ENCODE measurements at places on chromosomes 4 and X. TPM values are rescaled to one million over a fixed set of nuclear protein-coding genes. Genes with fewer than 3 reads are reported as not detected.

Gene NDP
- total RNA-seq: not detected

Gene KLKB1
- not detected for total RNA-seq

Gene RIBC1
- total RNA-seq: 0.39 TPM

Gene POU3F4
- total RNA-seq: not detected

Gene FGFR3
- total RNA-seq: 13.8 TPM

Gene RNF128
- not detected for total RNA-seq

Gene VAMP7
- 86.1 TPM for total RNA-seq

Gene CYLC1
- total RNA-seq: not detected

Gene RNF150
- total RNA-seq: 26.1 TPM

Gene KDM6A
- total RNA-seq: 11.9 TPM

Gene PRICKLE3
- 3.6 TPM for total RNA-seq

GRCh38 chr4:2364654-2365053 is 53.8 kb downstream of the ZFYVE28 start:
- DNase-seq: no peak

GRCh38 chr4:93467484-93468155 is 360.9 kb upstream of the ATOH1 start:
- DNase-seq: no peak

DNA sequence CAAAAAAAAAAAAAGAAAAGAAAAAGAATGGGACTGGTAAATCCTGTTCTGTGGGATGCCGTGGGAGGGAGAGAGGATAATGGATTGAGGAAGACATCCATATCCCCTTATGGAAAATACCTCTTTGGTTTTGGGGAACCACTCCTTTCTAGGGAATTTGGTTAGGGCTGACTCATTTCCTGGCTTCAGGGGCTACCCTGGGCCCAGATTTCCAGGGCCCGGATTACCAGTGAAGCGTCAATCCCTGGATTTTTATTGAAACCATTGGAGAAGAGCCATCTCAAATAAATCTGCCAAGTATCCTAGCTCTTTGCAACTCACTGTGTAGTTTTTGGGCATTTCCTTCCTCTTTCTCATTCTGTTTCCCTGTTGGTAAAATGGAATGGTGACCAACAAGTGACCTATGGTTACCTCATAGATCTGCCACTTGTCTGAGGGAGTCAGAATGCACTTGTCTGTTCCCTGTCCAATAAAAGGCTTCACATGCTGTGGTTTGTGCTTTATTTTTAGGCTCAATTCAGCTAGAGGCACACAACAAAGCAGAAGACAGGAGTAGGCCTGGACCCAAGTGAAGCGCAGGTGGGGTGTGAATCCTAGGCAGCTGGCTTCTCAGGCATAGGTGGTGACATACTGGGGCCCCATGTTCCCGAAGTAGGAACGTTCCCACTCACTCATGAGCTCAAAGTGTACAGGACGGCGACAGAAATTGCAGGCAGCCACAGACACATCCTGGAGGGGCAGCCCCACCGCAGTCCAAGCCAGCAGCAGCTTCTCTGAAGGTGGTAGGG is 8.6 kb downstream of the APEX2 start:
- DNase-seq: no peak

GRCh38 chrX:71910643-71910985 is at the start of gene NHSL2:
NHSL2 (plus strand) TSS chrX:71910845.
- DNase-seq: no peak

GRCh38 chr4:35541146-35541887 is 703.0 kb downstream of the ARAP2 start:
- DNase-seq: no peak

- DNase-seq: no peak
Observed at GRCh38 chr4:88204882-88205281, 46.4 kb upstream of the ABCG2 start.

DNA sequence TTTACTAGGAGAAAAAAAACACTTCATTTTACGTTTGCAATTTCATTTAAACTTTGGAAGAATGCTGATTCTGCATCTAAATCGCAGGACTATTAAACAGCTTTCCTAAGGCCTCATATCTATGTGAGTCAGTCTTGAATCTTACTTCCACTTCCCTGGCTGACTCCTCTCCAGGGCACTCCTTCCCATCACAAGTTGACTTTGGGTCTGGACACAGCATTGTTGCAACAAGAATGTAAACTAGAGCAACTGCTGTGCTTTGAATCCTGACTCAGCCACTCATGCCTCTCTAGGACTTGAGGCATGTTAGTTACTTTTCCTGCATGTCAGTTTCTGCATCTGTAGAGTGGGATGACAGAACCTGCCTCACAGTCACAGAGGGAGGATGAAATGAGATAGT is 413.8 kb downstream of the FAT4 start:
- peak; percentile 90 for DNase-seq

- DNase-seq: no peak
Observed at GRCh38 chr4:101818362-101818761, 27.8 kb downstream of the BANK1 start.

GRCh38 chrX:10582945-10583344 is 37.4 kb downstream of the MID1 start:
- DNase-seq: no peak

GRCh38 chrX:153102418-153102817 is 30.2 kb downstream of the PNMA6A start:
- DNase-seq: no peak

DNA sequence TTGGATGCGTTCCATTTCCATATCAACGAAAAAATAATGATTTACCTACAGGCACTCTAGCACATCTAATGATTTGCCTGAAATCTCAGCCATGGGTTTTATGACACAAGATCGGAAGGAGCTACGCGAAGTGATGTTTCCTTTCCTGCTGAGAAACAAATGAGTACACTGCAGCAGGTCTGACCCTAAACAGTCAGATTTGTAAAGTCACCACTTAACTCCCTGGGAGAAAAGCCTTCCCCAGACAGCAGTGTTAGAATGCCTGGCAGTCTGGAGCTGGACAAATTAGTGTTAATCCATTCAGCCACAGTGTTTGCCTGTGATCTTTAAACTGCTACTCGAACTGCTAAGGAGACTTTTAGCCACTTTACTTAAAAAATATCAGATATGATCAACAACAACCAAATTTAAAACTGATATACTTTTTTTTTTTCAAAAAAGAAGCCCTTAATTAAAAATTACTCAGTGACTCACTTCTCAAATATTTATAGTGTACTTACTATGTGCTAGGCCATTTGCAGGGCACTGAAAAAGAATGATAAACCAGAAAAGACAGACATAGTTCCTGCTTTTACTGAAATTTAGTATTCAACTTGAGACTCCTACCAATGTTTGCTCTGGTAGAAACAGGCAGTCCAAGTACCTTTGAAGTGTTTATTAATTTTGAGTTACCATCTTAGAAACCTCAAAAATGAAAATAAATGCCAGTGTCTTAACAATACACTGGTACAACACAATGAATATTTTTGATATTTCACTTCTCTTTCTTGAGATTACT is 104.5 kb downstream of the SHISA3 start:
- no peak for DNase-seq

GRCh38 chrX:154013614-154014360 is 5.9 kb downstream of the IRAK1 start:
- DNase-seq: no peak

DNA sequence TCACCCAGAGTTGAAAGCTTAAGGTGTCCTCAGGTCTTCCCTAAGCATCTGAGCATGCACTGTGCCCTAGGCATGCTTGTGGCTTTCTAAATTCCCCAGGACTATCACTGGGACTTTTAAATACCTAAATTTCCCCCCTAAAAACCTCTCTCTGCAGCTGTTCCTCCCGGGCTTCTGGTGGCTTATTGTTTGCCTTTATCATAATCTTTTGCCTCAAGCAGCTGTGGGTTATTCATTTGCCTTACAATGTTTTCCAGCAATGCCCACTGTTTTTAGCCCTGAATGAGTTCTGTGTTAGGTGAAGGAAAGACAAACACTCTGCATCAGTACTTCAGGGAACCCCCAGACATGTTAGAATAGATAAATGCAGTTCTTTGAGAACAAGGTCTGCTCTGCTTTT is 455.0 kb downstream of the ZIC3 start:
- no peak for DNase-seq

- DNase-seq: no peak
Observed at GRCh38 chr4:98612318-98613250, 45.8 kb downstream of the TSPAN5 start.

DNA sequence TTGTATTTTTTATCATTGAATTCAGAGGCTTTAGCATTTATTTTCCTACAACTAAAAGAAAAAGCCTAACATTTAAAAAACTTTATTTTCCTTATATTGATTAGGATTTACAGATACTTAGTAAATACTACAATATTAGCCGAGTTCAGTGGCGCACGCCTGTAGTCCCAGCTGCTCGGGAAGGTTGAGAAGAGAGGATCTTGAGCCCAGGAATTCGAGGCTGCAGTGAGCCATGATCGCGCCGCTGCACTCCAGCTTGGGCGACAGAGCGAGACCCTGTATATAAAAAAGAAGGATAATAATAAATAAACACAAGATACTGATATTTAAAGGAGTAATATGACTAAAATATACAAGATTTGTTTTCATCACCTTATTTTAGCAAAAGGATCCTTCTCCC is 681 bp upstream of the UPF3B start:
- DNase-seq: no peak

- DNase-seq: no peak
Observed at GRCh38 chrX:43526878-43527277, 129.2 kb upstream of the MAOA start.

DNA sequence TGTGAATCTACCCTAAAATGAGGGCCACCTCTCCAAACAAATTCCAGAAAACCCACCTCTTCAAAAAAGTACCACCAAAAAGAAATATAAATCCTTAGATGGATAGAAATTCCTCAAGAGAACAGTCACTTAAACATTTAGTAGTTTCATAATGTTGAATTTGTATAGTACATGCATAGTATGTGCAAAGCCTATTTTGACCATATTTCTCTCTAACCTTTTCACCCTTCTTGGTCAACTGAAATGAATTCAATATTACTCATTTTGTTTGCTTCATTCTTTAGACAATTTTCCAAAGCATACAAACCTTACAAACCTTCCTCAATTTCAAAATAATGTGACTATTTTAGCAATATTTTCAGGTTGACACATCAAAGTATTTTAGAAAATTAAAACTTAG is 4.1 kb downstream of the RHOXF1 start:
- no peak for DNase-seq

DNA sequence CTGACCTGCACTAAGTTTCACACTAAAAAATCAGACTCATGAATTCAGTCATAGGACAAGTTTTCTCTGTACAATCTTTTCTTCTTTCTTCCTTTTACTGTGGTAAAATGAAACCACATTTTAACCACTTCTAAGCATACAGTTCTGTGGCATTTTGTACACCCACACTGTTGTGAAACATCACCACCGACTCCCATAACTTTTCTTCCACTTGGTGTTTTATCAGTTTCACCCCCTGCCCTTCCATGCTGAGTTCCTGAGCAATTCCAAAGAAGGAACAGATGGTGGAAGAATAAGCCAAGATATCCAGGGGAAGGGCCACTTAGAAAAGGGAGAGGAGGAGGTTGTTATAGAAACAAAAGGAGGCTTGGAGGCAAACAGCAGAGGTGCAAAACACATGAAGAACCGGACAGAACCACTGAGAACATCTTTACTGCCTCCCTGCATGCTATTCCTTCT is 22.6 kb downstream of the SLC25A4 start:
- DNase-seq: no peak

- peak; percentile 4 for DNase-seq
Observed at GRCh38 chrX:87338510-87338909, 179.1 kb upstream of the KLHL4 start.

DNA sequence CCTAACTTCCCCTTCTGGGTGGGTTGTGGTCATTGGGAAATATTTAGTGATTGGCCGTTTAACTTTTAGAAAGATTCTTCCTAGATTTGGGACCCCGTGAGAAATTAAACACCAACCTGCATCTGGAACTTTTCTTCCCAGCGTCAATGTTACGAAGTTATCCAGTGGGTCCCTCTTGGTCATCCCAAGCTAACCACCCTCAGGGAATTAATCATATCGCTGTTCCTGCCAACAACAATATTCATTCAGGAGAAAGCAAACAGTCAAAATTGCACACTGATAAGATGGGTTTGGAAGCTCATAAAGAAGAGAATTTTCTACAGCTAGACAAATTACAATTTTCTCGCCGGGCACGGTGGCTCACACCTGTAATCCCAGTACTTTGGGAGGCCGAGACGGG is 121.2 kb upstream of the STX18 start:
- no peak for DNase-seq

DNA sequence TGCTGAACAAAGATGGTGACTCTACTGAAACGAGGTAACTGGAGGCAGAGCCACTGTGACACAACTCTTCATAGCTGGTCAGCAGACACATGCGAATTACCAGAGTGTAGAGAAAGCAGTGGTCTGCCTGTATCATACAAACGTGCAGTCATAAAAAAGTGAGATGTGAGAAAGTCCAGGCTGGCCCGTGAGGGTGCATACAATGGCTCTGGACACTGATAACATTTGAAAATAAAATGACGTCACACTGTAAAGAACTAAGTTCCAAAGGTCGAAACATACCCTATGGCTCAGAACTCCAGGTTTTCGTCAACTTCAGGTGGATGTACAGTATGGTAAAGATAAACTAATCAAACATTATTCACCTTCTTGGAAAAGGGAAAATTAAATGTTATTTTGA is 95.7 kb downstream of the SHISA3 start:
- DNase-seq: no peak

- DNase-seq: no peak
Observed at GRCh38 chr4:4658052-4658451, 116.2 kb upstream of the STX18 start.

DNA sequence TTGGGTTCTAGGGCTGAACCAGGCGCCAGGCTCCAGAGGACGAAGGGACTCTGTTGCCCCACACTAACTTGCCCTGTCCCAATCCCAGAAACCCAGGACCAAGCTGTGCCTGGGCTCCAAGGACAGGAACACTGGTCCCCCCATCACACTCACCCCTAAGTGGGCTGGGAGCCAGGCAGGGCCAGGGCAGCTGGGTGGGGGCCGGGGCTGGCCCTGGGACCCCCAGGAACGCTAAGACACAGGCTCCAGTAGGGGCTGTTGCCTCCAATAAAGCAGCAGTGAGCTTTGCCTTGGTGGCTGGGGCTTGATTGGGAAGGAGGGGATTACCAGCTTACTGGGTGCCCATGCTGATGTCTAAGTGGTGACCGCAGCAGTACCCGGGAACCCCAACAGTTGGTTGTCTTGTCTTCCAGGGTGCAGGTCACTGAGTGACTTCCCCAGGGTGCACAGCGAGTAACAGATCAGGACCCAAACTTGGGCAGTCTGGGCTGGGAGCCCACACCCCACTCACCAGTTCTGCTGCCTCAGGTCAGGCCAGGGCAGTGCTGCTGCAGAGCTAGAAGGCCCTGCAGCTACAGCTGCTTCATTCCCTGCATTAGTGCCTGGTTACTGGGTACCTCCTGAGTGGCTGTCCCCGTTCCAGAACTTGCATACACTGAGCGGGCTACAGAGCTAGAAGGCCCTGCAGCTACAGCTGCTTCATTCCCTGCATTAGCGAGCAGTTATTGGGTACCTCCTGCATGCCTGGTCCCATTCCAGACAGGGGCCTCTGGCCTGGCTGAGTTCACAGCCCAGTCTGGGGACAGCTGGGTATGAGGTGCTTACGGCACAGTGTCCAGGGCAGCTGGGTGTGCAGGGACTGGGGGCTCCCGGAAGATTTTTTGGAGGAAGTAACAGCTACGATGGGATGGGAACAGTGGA is 9.4 kb upstream of the ADD1 start:
- DNase-seq: no peak
